ENCODE measurements at places on chromosomes 13 and 19.

DNA sequence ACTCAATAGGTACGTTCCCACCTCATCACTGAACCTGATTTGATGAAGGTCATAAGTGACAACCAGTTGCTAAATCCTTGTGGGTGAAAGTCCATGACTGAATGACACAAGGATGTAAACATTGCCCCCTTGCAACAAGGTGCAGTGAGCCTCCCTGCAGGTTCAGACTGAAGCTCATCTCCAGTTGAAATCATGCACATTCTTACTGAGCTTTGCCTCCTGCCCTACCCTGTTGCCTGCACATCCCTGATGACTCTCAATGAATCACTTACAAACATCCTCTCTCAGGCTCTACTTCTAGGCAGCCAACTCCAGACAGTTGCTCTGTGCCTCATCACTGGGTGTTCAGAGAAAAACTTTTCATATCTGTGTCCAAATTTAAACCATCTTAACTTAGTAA lies 42.5 kb upstream of the ARGLU1 start:
- peak; percentile 37 for DNase-seq

- DNase-seq: no peak
Measured at GRCh38 chr19:11435833-11436313, 438 bp downstream of the PRKCSH start.

DNA sequence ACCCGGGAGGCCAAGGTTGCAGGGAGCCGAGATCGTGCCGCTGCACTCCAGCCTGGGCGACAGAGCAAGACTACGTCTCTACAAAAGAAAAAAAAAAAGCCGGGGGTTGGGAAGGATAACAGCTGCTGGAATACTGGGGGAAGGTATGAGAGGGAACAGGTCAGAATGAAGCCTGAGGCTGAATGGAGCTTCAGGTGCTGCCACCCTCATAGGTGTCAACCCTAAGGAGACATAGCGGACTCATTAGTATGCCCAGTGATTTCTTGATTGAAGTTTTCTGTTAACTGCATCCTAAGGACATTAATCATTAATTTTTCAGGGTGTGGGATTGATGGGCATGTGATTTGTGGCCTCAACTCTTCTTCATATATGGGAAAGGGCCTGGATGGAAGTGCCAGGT lies 6.0 kb downstream of the SMARCA4 start:
- no peak for DNase-seq

DNA sequence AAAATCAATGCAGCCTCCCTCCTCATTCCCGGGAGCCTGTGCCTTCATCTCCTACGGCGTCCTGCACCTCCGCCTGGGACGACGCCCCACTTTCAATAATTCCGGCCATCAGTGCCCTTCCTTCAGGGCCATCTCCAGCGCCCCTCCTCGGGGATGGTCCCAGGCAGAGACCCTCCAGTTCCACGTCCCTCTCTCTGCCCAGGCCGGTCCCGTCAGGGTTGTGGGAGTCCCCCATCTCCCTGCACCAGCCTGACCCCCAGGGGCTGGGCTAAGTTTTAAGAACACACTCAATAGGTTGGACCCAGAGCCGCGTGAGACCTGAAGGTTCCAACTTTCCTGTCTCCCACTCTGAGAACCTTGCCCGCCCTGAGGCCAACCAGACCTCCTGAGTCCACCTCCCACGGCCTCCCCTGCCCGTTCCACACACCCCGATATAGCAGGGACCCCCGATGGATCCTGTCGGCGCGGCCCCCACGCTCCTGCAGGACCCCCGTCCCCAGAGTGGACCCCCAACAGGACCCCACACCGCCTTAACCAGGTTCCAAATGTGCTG lies 646 bp downstream of the TMEM161A start:
- DNase-seq: no peak

DNA sequence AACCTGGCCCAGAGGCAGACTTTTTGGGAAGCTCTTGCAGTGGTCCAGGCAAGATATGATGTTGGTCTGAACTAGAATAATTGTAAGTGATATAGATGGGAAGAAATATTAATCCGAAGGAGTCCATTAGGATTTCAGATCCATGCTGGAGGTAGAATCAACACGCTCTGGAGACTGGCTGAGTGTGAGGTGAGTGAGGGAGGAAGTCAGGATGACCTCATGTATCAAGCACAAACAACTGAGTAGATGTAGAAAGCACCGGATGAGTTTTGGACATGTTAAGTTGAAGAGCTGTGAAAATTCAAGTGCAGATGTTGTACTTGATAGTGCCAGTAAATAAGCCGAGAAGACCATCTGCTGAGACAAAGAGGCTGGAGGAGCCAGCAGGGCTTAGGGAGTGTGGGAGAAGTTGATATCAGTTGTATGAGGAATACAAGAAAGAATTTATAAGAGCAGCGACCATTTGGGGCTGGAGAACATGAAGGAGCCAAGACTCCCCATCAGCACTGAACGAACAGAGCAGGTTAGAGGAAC lies 5.3 kb upstream of the CNMD start:
- DNase-seq: no peak

- DNase-seq: no peak
Measured at GRCh38 chr19:2150794-2151338, 500 bp downstream of the AP3D1 start.

DNA sequence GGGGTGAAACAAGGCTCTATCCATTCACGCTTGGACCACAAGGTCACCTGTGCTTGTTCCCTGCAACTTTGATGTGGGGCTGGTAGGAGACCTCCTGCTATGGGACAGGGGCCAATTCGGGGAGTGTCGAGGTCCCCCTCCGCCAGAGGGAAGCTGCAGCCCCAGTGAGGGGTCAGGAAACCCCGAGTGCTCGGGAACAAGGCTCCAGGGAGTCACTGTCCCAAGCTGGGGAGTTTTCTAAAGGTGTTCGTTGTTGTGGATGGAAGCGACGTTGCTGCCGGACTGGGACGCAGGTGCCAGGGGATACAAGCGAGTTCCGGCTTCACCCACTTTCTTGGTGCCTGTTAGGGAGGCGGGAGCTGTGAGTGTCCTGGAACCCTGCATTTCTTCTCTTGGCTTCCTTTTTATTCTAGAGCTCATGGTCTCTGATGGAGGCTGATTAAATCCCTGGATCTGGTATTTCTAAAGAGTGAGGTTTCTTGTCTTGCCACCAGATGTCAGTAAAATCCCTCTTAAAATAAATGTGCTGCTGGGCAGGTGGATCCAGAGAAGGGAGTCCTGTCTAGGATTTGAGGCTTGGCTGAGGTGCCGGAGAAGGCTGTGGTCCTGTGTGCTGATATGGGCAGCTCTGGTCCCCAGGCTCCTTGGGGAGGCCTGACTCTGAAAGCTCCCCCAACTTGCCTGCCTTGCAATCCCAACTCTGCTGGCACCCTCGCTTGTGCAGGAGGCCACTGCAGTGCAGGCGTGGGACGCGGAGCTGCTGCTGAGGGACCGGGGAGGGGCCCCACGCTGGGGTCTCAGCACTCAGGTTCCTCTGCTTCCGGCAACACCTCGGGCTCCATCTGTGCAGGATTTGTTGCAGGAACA lies 153.9 kb downstream of the TEX29 start:
- DNase-seq: peak; percentile 41

DNA sequence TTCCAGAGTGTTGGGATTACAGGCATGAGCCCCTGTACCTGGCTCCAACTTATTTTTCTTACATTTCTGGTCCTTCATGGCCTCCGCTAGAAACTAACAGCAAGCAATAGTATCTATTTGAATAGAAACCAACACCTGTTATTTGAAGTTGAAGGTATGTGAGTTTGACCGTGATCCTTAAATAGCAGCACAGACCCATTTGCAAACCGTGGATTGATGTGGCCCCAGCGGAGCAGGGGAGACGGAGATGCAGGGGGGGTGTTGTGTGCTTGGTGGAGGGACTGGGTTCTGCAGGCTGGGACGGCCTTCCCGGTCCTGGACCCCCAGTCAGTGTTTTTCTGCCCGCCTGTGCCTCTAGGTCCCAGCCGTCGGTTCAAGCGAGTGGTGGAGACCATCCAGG lies 16.9 kb downstream of the TMEM150B start:
- no peak for DNase-seq

DNA sequence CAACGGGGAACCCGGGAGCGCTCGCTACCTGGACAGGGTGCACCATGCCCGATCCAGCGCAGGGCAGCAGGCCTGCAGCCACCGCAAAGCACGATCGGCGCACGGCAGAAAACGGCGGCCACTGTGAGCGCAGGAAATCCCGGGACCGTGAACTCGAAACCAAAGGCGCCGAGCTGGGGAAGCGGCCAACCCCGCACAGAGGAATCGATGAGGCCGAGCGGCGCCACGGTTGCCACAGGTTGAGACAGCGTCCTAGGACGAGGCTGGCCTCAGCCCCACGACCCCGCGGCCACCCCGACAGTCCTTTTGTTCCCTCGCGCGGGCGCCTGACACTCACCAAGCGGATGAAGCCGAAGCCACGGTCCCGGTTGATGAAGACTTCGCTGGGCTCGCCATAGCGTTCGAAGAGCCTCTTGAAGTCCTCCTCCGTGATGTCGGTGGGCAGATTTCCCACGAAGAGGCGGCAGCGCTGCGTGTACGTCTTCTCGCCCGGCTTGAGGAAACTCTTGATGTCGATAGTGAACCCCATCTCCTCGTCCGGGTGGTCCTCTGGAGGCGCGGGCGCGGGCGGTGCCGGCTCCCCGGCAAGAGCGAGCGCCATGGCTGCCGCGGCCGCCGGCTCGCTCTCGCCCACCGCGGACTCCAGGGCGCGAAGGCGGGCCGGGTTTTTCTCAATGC lies 557 bp downstream of the PSPC1 start:
- DNase-seq: peak; percentile 36

DNA sequence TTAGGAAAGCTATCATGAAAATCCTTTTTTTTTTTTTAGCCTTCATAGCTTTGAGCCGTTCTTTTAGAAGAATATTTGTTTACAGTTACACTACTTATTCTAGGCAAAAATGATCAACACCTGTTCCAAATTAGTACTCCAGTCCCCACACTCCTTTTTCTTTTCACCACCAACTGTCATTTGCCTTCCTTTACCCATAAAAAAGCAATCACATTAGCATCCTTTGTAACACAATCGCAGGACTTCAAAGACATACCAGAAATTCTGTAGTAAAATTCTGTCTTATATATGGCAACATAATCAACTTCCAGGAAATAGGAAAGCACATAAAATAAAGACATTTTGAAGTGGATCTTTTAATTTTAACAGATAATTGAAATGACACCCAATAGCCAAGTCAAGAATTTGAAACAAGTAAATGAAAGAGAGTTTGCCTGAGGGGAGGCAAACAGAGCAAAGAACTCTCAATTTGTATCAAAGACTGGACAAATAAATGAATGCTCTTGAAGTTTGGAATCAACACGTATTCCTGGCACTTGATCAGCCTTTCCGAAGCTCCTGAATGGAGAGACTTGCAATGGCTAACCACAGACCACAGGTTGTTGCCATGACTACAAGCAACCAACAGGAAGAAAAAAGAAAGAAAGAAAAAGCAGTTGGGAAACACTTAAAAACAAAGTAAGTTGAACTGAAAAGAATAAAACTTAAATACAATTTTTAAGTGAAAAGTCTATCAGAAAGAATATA lies 206.8 kb downstream of the PCDH9 start:
- peak; percentile 70 for DNase-seq

DNA sequence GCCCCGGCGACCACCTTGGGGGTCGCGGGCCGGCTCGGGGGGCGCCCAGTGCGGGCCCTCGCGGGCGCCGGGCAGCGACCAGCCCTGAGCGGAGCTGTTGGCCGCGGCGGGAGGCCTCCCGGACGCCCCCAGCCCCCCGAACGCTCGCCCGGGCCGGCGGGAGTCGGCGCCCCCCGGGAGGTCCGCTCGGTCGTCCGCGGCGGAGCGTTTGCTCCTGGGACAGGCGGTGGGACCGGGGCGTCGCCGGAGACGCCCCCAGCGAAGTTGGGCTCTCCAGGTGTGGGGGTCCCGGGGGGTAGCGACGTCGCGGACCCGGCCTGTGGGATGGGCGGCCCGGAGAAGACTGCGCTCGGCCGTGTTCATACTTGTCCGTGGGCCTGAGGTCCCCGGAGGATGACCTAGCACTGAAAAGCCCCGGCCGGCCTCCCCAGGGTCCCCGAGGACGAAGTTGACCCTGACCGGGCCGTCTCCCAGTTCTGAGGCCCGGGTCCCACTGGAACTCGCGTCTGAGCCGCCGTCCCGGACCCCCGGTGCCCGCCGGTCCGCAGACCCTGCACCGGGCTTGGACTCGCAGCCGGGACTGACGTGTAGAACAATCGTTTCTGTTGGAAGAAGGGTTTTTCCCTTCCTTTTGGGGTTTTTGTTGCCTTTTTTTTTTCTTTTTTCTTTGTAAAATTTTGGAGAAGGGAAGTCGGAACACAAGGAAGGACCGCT lies 729 bp downstream of the STK11 start:
- DNase-seq: no peak
